ENCODE measurements at places on chromosomes 11 and 22.

DNA sequence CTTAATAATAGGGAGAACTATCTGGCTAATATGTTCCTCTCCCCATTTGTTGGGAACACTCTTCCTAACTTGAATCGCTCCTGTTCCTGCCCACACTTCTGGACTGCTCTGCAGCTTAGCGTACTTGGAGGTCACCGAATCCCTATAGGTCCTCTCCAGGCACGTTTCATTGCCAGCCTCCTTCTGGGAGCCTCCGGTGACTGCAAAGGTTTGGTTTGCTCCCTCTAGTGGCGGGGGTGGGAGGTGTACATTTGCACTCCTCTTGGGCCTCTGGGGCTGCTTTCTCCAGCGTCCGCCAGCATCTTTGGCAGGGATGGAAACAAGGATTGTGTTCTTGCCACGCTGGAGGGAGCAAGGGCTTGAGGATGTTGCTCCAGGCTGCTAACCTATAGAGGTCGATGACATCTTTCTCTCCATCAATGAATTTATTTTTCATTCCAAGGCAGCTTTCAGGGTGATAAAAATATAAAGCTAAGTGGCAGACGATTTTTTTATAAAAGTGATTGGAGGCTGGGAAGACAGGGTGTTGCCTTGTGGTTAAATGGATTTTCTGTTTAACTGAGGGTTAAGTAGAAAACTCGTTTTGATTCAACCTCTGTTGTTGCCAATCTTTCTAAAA, 48.7 kb downstream of the TSPAN18 start:
- no peak for DNase-seq

DNA sequence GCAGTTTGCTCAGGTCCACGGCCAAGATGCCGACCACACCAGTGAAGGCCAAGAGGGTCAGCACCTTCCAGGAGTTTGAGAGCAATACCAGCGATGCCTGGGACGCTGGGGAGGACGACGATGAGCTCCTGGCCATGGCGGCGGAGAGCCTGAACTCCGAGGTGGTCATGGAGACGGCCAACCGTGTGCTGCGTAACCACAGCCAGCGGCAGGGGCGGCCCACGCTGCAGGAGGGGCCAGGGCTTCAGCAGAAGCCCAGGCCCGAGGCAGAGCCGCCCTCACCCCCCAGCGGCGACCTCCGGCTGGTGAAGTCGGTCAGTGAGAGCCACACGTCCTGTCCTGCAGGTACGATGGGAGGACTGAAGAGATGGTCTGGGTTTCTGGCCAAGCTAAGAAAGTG, 31.0 kb downstream of the TBC1D22A start:
- DNase-seq = no peak

- no peak for DNase-seq
These were observed 16.7 kb downstream of the TMEM121B start for GRCh38 chr22:17104336-17104935.

DNA sequence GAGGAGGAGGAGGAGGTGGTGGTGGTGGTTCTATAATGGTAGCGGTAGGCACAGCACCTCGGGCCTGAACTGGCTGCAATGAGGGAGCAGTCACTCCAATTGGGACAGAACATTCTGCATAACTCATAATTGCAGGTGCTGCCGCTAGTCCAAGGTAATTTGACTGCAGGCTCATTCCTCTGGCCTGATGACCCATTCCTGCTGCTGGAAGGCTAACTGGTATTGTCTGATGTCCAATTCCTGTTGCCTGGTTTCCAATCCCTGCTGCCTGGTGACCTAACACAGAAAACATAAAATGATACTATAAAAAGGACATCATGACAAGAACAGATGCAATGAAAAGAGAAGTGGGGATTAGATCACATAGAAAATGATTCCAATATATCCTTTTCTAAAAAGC, 7.9 kb upstream of the AGBL2 start:
- no peak for DNase-seq

DNA sequence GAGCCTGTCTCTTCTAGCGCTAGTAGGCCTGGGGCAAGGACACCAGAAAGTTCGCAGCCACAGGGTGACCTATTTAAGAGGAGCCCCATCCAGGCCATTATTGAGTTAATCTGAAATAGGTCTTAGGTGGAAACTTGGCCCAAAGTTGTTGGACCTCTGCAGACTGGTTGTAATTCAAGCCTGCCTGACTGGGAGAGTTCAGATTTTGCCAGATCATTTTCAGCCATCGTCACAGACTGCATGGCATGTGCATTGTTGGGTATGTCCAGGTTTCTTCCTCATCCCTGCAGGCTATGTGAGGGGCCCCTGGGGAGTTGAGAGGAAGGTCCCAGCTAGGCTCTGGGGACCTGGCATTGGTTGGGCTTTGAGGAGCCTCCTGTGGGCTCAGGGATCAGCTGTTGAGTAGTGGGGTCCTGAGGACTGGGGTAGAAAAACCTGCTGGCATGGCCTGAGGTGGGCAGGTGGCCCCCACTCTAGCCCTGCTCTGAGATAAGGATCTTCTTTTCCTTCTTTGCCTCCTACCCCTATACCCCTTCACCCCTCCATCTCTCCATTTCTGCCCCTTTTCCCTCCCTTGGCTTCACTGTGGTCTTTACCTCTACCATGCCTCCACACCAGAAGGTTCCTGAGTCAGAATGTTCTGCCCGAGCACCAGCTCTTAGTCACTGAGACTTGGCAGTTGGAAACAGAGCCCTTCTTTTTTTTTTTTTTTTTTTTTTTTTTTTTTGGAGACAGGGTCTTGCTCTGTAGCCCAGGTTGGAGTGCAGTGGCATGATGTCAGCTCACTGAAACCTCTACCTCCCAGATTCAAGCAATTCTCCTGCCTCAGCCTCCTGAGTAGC, 112.7 kb downstream of the MORC2 start:
- DNase-seq = no peak

GRCh38 chr22:48407256-48407955, 1420.3 kb downstream of the BRD1 start:
- no peak for DNase-seq

DNA sequence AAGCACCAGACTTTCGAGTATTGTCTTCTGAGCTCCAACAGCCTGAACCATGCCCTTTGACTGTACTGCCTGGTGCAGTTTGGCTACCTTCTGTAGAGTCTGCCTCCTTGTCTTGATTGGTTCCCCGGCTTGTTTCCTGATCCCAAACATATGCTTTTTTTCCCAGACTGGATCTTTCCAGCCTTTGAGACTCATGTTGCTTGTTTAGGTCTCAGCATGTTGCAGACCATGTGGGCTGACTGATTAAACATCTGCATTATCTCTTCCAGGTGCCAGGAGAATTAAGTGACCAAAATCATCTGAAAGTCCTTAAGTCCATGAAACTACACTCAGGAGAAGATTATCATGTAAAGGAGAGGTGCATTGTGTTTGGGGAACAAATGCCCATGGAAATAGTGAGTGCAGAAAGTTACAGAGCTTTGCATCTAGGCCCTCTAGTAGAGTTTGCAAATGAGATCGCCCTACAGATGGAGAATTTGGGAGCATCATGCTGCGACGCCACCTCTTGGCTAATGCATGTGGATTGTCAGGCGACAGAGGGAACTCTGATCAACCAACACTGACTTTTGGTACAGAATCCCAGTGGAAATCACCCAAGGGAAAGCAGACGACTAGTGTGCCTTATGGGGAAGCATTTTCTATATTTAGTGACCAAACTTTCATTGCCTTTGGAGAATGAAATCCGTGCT, 188.8 kb downstream of the BLID start:
- DNase-seq = no peak

GRCh38 chr11:83682611-83682973, 396.4 kb upstream of the CCDC90B start:
- no peak for DNase-seq

DNA sequence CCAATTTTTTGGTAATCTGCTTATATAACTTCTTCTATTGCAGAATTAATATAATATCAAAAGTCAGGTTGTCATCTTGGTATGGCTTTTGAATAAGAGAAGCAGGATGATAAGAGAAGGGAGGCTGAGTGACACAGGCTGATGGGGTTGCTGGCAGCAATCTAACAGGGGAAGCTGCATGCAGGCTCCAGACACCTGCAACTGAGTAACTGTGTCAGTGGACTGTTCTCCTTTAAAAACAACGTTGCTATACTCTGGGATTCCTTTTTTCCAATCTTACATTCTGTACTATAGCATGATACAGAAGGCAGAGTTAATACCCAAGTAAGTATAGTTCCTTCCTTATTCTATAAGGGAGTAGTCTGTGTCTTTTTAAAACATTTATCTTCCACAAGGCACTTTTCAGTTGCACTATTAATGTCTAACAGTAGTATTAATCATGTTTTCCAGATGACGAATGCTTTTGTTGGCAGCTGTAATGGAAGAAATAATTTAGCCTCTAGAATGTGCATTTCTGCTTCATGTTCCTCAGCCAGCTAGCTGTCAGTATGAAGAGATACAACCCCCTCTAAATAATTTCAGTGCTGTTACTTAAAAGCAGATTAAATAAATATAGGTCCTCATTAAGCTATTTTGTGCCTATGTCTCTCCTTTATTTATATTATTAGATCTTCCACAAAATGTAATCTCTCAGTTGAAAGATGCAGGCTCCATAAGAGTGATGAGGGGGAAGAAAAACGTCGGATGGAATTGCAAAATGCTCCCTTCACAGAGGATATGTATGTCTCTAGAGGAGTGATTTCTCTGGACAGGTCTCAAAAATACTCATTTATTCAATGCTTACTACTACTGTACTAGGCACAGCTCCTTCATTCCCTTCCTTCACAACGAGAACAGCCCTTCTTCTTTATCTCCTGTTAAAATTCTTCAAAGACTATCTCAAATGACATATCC, 50.8 kb downstream of the ATG16L2 start:
- no peak for DNase-seq

- no peak for DNase-seq
These were observed 90.0 kb downstream of the BCR start for GRCh38 chr22:23270212-23270733.

GRCh38 chr11:123690485-123690884, 36.1 kb upstream of the SCN3B start:
- DNase-seq = no peak

DNA sequence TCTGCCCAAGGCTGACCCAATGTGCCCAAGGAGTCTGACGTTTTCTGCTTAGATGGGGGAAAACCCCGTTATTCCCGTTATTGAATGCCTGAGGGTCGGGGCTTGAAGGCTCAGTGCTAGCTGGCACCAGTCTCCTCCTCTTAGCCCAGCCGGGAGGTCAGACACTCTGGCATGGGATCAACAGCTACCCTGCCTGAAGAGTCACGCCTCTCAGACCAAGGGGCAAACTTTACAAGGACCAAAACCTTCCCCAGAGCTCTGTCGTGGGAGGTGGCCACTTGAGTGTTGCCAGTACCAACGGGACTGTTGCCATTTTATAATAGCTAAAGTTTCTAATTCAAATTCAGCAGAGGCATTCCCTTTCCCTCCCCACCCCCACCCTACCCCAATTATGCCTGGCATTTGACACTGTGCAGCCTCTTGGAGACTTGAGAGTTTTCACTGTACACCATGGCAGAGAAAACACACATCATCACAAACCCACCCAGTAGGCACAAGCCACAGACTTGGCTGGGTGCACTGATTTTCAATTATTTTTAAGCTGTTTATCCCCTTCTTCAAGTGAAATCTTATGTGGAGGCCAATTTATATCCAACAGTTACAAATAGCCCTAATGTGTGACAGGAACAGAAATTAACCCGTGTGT, 137.5 kb upstream of the SYT13 start:
- DNase-seq = no peak

GRCh38 chr11:59272771-59273372, 60.1 kb upstream of the MPEG1 start:
- no peak for DNase-seq

DNA sequence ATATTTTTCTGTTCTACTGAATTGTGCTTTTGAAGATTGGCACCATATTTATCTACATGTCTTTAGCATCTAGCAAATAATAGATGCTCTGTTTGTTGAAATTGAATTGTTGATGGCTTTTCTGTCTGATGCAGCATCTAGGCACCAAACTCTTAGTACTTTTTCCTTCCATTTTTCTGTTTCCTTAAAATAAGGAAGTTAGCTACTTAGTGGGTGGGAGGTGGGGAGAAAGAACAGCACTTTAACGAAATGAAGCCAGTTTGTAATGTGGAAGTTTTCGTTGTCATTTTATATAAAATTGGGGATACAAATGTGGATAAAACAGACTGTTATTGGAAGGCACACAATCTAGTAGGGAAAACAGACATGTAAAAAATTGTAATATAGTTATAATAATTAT, 76.6 kb downstream of the HIPK3 start:
- DNase-seq = no peak

GRCh38 chr11:110318638-110319404, 22.4 kb upstream of the RDX start:
- DNase-seq = no peak

DNA sequence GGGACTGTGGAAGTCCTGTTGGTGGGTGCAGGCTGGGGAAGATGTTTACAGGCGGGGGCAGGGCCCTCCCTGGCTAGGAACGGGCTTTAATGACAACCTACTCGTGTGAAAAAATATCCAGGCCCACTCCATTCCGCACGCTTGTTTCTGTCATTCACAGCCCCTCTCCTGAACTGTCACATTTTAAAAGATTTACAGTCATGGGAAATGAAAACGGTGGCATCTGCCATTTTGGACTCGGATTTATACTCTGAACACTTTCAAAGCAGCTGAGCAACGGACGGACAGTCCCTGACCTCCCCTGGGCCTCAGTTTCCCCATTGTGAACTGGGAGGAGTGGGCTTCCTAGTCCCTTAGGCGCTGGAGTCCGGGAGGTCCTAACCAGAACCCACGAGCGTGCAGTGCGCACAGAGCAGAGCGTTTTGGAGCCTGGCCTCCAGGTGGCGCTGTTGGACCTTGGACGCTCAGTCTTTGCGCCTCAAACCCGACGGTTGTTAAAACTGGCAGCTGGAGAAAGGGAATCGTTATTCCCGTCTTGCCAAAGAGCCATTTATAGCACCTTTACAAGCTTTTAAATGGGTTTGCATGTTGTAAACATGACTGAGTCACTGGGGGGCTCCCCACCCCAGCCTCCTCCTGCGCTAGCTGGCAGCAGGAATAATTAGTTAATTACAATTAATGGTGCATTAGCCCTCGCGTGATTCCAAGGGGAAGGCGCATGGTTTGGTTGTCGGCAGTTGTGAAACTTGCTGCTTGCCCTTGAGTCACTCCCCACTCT, 75.3 kb downstream of the FBLN1 start:
- no peak for DNase-seq

DNA sequence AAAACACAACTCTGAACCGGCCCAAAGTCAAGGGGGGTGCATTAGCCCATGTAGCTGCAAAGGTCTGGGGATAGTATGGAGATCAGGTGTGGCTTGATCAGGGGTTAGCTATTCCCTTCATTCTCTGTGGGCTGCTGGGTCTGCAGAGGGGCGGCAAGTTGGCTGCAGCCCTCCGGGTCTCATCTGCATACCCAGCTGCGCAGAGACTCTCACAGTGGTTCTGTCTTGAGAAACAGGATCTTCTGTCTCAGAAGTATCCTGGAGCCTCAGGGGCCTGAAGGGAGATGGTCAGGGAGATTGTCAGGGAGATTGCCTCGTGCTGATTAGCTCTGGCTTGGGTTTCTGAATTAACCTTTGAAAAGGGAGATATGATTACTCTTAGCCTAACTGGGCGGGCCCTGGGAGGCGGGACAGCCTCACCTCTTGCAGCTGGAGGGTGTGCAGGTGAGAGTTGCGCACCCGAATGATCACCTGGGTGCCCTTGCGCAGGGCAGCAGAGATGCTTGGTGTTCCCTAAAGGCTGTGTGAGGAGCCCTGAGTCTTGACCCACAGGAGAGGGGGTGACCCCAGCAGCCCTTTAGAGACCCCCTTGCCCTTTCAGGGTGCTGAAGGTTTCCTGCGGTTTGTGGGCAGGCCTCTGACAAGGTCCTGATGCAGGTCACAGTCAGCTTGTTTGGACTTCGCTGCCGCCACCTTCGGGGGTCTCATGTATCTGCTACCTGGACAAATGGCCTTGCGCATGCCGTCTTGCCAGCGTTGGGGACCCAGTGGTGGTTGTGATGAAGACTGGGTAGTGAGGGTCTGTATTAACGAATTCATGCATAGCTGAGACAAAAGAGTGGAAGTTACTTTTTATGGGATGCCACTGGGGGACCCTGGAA, 7.3 kb downstream of the ARHGAP8 start:
- DNase-seq = no peak

Measured in esophagus squamous epithelium (tissue), 5 donors.